Heart left ventricle (tissue), 16 donors: ENCODE measurements at places on chromosomes 2 and 18.

DNA sequence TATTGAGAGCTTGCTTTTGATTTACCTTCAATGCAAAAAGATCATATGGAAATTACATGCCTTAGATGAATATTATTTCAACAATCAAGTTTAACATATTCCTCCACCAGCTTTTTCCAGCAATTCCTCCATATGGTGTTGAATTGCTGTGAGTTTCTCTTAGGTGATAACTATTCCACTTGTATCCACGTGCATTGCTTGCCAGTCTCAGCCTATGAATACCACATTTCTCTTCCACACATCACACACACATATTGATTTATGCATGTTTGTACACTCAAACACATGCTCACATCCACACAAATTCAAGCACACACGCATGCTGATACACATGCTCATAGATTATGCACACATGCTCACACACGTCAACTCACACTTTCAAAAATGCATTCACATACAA lies 770.0 kb upstream of the LINC00305 start:
- no peak for DNase-seq

DNA sequence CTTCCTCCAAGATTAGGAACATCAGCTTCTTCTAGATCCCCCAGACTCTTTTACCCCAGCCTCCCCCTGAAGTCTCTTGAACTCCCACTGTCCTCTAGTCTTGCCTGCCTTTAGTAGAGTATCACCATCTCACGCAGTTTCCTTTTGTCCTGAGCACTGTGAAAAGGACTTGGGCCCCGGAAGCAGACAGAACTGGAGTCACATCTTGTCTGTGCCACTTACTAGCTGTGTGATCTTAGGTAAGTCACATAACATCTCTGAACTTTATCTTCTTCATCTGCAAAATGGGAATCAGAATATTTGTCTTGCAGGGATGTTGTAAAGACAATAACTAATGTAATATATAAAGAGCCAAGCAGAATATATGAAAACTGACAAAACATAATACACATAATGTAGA lies 8.4 kb upstream of the TRABD2A start:
- no peak for DNase-seq

DNA sequence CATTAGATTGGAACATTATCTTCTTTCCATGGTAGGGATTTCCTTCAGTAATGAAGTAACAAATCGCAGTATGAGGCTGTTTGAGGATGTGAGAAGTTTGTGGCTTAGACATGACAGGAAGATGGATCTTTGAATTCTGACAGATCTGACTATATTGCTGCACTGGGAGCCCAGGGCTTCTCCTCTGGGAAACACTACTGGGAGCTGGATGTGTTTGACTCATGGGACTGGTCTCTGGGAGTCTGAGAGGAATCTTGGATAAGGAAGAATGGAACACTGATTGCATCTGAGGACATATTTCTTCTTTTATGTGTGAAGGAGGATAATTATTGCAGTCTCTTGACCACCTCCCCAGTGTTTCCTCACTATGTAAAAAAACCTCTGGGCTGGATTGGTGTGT lies 77.2 kb upstream of the ST6GAL2 start:
- DNase-seq = no peak

DNA sequence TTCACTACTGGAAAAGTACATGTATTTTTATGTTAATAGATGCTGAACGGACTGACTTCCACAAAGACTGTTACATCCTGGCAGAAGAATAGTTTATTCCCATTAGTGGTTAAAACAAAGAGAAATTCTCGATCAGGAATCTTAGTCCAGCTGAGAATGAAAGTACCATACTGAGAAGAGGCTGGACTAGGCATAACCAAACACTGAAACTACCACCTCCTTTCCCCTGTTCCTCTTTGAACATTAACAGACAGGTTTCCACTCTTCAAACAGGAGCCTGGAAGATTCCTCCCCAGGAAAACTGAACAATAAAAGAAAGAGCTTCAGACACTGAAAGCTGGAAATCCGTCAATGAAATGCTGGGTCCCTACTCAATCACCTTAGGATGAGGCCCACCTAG lies 25.8 kb downstream of the LDAH start:
- DNase-seq = no peak

- no peak for DNase-seq
Observed at GRCh38 chr18:27206411-27206810, 21.3 kb upstream of the CHST9 start.

DNA sequence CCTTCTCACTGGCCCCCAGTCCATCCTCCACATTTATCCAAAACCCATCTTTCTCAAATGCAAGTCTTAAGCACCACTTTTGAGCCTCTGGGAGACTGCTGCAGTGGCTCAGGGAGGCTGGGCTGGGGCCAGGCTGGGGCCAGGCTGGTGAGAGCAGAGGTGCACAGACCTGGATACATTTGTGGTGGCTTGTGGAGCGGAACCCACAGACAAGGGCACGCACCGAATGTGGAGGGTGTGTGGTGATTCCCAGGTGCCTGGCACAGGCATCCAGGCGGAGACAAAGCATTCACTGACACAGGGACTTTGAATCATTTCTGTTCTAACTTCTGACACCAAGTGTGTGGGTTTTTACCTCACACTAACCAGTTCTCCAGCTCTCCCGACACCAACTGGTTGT lies 42.2 kb upstream of the MGAT4A start:
- DNase-seq = no peak

GRCh38 chr18:44911773-44912172 lies 231.1 kb downstream of the SETBP1 start:
- no peak for DNase-seq

DNA sequence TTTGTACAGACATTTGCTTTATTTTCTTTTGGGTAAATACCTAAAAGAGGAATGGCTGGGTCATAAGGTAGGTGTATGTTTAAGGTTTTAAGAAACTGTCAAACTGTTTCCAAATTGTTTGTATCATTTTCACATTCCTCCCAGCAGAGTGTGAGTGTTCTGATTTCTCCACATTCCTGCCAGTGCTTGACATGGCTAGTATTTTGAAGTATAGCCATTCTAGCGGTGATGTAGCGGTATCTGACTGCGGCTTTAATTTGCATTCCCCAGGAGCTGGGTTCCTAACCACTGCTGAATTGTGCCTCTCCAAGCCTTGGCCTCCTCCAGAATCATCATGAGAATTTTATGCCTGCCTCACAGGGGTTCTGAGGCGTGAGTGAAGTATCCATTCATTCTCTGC lies 61.8 kb upstream of the ARL4C start:
- DNase-seq = no peak

DNA sequence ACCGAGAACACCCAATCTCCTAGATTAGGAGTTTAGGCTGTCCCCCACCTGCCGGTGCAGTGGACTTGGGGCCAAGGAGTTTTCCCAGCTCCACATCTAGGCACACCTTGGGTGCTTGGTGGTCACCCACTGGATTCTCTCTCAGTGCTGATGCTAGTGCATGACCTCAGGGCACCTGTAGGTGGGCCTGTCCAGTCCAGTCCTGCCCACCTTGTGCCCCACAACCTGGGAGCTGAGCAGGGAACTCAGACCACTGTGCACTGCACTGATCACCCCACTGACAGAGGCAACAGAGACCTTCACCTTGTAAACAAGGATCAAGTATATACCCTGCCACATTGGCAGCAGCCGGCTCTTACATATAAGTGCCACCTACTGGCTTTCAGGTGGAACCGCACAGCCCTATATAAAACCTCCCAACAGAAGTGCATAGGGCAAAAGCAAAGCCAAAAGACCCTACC lies 12.7 kb upstream of the CDH19 start:
- no peak for DNase-seq

DNA sequence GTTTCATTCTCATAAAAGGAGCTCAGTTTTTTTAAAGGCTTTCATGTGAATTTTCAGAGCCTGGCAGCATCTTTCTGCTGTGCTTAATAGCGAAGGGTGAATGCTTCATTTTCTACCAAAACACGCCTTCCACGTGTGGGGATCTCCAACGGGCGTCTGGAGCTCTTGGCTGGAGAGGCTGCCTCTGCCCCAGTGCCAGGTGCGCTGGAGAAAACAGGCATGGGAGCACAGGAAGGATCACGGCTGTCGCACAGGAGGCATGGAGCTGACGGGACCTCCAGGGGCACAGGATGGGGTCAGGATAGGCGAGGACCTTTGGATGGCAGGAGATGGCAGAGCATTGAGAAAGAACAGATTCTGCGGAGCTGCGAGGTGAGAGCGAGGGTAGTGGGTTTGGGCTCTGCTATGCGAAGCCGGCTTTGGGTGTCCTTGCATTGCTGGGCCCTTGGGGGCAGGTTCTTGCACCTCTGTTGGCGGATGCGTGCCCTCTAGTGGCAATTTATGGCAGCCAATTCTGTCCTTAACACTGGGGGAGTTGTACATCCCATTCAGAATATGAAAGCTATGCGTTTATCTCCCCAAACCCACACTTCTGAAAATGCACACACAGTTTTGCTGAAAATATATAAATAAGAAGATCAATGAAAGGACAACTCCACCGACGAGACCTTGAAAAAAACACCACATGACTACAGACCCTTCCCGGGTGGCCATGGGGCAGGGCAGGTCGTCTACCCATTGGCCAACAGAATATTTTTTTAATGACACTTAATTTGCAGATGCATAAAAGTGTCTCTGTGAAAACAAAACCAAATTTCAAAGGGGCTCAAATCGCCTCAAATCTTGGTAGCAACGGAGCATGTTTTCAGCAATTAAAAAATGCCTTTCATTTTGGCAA lies 90.4 kb upstream of the SLC35G4 start:
- no peak for DNase-seq

GRCh38 chr2:30673127-30673526 lies 134.1 kb downstream of the CAPN13 start:
- DNase-seq = no peak

- DNase-seq = no peak
Observed at GRCh38 chr2:234060236-234060635, 9.7 kb downstream of the SPP2 start.

GRCh38 chr2:191739194-191739593 lies 61.3 kb downstream of the NABP1 start:
- no peak for DNase-seq

- DNase-seq = no peak
Observed at GRCh38 chr2:174595116-174595809, 2.3 kb downstream of the WIPF1 start.

DNA sequence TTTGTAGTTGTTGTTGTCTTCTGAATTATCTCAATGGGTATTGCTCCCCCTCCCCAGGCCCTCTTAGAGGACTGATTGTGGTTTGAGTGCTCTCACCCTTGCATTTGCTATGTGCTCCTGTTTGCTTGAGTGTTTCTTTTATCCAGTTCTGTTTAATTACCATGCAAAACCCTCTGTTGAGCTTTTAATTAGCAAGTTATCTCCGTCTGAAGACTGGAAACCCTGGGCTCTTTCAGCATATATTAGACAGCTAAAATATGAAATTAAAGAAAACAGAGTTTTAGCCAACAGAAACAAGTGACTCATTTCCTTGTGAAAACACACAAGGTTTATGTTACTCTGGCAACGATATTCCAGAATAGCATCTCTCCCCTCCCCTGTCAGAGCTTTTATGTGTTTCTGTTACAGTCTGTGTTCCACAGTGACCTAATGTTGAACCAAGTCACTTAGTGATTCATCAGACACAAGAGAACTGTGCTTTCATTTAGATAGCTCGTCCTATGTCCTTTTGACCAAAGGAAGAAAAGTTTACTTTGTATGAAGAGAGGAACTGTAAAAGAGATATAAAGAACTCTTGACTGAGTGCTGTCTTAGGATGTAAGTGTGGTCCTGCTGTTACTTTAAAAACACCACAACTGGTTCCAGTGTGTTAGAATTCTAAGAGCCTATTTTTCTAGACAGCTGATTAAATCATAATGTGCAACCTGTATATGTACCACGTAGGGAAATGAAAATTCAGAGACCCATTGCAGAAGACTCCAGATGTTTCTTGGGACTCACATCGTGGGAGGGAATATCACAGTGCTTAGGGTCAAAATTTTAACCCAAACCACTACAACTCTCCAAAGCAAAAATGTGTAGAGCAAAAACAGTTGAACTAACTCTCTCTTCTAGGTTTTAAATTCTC lies 172.8 kb upstream of the RBMS1 start:
- DNase-seq = peak; percentile 35

GRCh38 chr2:234136461-234136860 lies 86.0 kb downstream of the SPP2 start:
- no peak for DNase-seq

DNA sequence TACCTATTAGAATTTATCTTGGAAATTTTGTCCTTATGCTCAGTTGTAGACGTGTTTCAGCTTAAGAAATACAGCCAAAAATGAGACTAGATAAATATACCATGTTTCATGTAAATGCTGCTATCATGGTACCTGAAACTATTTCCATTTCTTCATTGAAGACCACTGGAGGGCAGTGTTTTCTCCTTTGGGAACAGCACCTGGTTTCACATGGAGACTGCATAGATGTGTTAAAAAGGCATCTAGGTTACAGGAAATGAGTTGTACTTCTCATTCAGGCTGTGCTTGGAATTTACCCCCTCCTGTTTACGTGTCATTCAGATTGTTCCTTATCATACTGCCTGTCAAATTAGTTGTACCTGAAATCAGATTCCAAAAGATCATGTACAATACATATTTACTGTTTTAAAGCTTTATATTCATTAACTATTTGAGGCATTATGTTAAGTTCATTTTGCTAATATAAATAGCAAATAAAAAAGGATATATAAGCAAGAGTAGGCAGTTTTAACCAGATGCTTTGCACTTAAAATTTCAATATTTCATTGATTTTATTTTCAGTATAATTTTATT lies 57.3 kb upstream of the PSMD14 start:
- no peak for DNase-seq

- no peak for DNase-seq
Observed at GRCh38 chr2:64128943-64129391, 15.3 kb downstream of the PELI1 start.

- DNase-seq = no peak
Observed at GRCh38 chr2:47422016-47422415, 19.1 kb downstream of the MSH2 start.

DNA sequence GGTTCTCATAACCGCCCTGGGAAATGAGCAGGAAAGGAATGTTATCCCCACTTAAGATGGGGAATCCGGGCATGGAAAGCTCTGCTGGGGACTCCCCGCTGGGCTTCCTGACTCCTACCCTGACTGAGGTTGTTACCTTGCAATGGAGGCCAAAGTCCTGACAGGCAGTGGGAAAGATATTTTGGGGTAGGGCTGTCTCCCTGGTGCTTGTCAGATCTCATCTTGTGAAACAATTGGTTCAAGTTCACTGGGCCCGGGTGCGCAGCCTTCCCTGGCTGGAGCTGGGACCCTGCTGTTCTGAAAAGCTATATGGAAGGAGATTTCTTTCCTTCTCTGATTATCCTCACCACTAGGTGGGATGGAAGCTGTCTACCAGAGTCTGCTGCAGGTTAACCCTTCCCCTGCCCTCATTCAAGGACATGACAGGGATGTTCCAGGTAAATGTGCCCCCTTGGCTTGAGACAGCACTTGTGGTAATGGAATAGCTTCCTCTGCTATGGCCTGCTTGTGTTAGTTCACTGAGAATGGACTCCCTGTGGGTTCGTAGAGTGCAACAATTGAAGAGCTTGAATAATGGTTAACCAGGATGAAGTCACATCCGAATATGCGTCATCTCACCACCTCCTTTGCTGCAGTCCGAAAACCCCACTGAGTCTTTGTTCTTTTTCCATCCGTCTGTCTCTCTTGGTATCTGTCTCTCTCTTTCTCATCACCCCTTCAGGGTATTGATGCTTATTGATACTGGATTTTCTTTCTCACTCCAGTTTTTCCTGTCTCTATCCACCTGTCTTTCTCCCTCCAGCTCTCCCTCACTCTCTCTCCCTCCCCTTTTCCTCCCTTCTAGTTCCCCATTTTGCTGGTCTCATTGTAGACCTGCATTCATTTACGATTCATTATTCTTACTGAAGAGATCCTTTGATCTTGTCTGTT lies 67.8 kb upstream of the EPAS1 start:
- DNase-seq = no peak

GRCh38 chr2:200756618-200757321 lies 54.9 kb upstream of the BZW1 start:
- no peak for DNase-seq

- no peak for DNase-seq
Observed at GRCh38 chr18:10374636-10375293, 79.7 kb upstream of the APCDD1 start.
